ENCODE measurements at places on chromosomes 7 and 10. TPM values are rescaled to one million over a fixed set of nuclear protein-coding genes. Genes with fewer than 3 reads are reported as not detected.

Gene CADPS2
- polyA plus RNA-seq, result 26.7 TPM

Gene RASSF4
- 9.7 TPM for polyA plus RNA-seq

Gene HHEX
- polyA plus RNA-seq, result 14.6 TPM

Gene NRAP
- 0.02 TPM for polyA plus RNA-seq

Gene LRRC17
- 34.4 TPM for polyA plus RNA-seq

Gene SLC16A9
- polyA plus RNA-seq, result 40.0 TPM

Gene CUEDC2
- 34.7 TPM for polyA plus RNA-seq

Gene CAPZA2
- polyA plus RNA-seq, result 80.9 TPM

Gene MIOS
- 11.2 TPM for polyA plus RNA-seq

Gene ECD
- polyA plus RNA-seq, result 28.2 TPM

Gene CALML5
- not detected for polyA plus RNA-seq

Gene SLC13A1
- not detected for polyA plus RNA-seq

Gene EBLN1
- polyA plus RNA-seq, result not detected

Gene ASZ1
- not detected for polyA plus RNA-seq

Gene CLRN3
- polyA plus RNA-seq, result not detected

Gene VOPP1
- 44.0 TPM for polyA plus RNA-seq

Gene LIPM
- not detected for polyA plus RNA-seq

All from ovary (tissue), 10 donors.